ENCODE measurements at places on chromosomes 11 and 22.

DNA sequence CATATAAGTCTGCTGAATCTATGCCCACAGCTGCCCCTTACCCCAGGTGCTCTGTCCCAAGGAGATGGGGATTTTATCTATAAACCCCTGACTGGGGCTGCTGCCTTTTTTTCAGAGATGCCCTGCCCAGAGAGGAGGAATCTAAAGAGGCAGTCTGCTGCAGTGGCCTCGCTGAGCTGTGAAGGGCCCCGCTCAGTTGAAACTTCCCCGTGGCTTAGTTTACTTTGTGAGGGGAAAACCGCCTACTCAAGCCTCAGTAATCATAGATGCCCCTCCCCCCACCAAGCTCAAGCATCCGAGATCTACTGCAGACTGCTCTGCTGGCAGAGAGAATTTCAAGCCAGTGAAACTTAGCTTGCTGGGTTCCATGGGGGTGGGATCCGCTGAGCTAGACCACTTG is 7.4 kb upstream of the SCGB1D4 start:
- DNase-seq, result no peak

GRCh38 chr11:114061681-114062049 is 2.2 kb downstream of the ZBTB16 start:
- DNase-seq, result no peak

DNA sequence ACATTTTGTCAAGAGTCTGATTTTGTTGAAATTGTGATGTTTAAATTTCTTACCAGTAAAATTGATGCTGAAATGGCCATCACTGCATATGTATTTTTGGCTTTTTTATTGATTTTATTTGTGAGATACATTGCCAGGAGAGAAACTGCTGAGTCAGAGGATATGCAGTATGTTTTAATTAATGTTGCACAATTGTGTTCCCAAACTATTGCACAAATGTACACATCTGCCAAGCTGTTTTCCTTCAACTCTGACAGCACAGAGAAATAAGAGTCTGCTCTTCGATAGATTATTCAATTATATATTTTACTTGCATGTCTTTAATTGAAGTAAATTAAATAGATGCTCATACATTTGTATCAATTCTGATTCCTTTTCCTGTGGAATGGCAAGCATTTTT is 640.2 kb upstream of the LUZP2 start:
- no peak for DNase-seq

DNA sequence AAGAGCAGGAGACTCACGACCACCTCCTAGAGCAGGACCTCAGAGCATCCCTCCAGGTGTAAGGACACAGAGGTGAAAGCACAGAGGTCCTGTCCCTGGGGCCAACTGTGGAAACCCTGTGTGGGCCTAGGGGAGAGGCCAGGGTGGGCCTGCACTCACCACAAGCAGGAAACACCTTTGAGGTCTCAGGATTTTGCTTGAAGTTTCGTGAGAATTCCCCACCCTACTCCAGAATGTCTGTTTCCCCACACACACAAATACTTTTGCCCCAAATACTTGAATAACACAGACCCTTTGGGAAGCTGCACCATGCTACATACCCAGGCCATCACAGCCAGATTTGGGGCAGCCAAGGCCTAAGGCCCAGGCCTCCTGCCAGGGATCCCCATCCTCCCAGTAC is 18.1 kb downstream of the SLC43A3 start:
- DNase-seq, result no peak

DNA sequence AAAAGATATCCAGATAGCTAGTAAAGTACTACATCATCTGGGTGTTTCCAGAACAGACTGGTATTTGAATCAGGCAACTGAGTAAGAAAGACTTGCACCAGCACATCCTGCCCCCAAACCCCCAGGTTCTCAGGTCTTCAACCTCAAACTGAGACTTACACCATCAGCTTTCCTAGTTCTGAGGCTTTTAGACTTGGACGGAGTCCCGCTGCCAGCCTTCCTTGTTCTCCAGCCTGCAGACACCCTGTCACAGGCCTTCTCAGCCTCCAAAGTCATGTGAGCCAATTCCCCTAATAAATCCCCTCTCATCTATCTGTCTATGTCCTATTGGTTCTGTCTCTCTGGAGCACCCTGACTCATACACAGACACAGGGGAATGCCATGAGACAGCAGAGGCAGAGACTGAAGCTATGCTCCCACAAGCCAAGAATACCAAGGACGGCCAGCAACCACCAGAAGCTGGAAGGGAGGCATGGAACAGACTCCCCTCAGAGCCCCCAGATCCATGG is 10.9 kb downstream of the SMCO4 start:
- no peak for DNase-seq

- DNase-seq, result no peak
Measured at GRCh38 chr11:76335842-76336241, 45.1 kb downstream of the THAP12 start.

DNA sequence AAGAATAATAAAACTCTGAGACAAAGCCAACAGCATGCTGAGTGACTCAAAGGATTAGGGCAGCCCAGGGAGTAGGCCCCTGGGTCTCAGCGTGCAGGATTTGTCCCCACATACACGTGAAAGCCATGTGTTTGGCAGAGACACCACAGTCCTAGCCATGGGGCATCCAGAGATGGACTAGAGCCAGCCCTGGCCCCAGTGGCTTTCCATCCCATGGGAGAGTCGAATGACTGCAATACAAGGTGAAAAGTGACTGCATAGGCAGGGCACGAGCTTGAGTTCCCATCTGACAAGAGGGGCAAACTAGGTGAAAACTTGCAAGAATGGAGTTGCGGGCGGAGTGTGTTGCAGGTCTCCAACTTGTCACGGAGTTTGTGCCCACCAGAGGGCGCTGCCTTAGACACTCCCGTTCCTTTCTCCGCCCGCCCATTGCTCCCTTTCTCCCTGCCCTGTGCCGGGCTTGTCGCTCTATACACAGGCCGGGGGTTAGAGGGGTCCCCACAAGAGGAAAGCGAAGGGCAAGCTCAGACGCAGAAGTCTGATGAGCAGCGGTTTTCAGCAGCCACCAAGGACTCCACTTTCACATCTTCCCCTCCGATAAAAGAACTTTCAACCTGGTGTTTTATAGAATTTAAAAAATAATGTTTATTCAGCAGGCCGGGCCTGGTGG is 24.2 kb downstream of the TSKU start:
- DNase-seq, result peak; percentile 67

DNA sequence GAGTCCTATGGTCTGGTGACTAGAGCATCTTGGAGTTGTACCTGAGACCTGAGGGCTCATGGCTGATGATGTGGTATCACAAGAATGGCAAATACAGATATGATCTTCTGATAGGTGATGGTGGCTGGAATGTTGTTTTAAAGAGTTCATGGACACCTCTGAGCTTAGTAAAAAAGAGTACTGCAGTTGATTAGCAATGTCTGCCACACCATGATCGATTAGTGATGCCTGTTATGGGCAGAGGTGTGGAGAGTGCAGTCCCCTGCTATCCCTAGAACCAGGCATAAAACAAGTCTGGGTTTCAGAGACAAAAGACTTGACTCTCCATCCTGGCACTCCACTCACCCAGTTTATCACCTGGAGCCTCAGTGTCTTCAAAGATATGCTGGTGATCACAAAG is 1.4 kb upstream of the BATF2 start:
- no peak for DNase-seq

- DNase-seq, result no peak
Measured at GRCh38 chr11:119107538-119108145, 498 bp downstream of the C2CD2L start.

GRCh38 chr11:106961048-106961447 is 57.2 kb downstream of the GUCY1A2 start:
- no peak for DNase-seq

DNA sequence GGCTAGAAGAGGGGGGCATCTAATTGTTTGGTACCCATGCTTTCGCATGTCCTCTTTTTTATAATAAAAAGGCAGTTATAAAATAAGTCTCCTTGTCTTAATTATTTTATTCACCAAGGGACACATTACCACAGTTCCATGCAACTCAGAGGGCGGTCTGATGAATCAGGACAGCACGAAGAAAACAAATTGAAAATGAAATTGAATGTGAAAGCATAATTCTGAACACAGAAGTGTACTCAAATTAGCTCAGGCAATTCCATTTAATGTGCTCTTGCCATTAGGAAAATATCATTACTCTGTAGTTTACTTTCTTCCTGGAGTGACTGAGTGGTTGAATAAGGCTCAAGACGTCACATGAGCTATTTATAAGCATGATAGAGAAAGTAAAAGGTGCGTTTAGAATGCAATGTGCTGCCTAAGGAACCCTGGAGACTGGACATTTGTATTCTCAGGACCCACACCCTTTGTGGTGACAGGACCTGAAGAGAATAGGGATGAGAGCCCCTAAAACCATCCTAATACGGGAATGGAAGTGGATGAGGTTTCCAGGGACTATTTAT is 59.6 kb downstream of the MTNR1B start:
- no peak for DNase-seq

DNA sequence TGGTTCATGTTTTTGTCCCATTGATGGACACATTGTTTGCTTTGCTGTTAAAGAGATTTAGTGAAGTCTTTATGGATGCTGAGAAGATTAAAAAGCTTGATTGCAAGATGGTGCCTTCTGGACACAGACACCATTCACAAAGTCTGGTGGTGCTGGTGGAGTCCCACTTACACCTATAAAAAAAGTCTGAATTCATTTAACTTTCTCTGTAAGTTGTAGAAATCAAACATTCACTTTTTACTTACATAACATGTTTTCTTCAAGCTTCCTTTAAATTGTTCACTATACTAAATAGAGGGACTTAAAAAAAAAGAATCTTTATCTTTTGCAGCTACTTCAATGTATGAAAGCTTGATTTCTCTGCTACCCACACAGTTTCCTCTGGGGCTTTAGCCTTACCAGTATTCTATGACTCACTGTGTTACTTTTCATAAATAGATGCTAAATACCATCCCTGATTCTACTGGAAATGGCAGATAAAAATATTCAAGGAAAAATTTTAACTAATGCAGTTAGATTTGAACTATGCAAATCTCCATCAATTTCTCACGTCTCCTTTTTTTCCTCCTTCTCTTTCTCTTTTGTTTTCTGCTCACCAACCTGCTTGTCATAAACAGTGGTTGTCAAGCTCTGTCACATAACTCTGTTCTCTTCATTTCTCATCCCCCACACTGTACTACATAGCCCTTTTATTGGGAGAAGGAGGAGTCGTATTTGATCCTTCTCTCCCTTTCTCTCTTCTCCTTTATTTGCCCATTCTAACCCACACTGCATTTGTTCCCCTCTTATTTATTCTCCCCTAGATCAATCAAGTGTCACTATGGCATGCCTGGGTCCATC is 89.7 kb downstream of the FAM76B start:
- no peak for DNase-seq

- DNase-seq, result no peak
Measured at GRCh38 chr22:27454807-27455450, 346.6 kb downstream of the MN1 start.

- no peak for DNase-seq
Measured at GRCh38 chr11:17894929-17895658, 117.8 kb downstream of the SERGEF start.

GRCh38 chr11:34987617-34988016 is 71.2 kb downstream of the PDHX start:
- no peak for DNase-seq

GRCh38 chr11:69130654-69131053 is 25.1 kb upstream of the SMIM38 start:
- DNase-seq, result no peak

DNA sequence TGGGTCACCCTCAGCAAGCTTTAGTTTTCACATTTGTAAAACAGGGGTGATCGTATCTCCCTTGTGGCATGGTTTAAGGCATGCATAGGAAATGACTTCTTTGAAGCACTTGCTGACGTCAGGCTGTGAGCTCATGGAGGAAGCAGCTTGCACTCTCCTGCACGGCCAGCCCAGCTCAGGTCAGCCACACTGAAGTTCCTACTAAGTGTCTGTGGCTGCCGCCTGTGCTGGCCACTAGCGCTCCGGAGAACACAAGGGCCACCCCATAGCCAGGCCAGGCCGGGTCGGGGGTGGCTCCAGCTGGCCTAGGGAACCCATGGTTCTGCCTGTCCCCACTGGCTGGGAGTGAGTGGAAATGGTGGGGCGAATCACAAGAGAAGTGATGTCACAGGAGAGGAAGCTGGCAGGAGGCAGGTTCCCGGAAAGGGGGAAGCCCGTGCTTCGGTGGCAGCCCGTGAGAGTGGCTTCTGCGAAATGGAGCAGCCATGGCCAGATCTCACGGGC is 28.2 kb downstream of the KCTD17 start:
- peak; percentile 65 for DNase-seq

GRCh38 chr11:8720352-8720751 is 37.8 kb downstream of the RPL27A start:
- no peak for DNase-seq

DNA sequence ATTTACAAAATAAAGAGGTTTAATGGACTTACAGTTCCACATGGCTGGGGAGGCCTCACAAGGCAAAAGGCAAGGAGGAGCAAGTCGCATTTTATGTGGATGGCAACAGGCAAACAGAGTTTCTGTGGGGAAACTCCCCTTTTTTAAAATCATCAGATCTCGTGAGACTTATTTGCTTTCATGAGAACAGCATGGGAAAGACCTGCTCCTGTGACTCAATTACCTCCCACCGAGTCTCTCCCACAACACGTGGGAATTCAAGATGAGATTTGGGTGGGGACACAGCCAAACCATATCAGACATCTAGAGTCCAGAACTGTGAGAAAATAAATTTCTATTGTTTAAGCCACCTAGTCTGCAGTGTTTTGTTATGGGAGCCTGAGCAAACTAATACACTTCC is 80.8 kb downstream of the ME3 start:
- no peak for DNase-seq

- no peak for DNase-seq
Measured at GRCh38 chr22:34834059-34834458, 231.9 kb upstream of the ISX start.

DNA sequence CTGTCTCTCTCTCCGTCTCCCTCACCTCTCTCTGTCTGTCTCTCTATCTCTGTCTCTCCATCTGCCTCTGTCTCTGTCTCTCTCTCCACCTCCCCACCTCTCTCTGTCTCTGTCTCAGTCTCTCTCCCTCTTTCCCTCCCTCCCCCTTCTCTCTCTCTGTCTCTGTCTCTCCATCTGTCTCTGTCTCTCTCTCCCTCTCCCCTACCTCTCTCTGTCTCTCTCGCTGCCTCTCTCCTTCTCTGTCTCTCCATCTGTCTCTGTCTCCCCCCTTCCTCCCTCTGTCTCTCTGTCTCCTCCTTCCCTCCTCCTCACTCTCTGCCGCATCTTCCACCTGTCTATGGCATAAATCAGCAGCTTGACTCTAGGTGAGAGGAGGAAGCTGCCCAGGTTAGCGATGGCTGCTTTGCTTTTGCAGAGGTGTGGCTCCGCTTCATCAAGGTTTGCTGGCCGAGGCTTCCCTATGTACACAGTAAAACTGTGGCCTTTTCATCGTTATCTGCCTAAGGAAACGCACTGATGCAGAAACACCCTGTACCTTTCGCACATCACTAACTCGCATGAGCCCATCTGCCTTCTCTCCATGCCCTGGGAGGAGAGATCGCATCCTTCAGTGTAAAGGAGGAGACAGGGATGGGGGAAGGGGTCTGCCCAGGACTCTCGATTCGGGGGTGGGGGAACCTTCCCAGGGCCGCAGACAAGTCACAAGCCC is 44.5 kb downstream of the ANO1 start:
- DNase-seq, result no peak

DNA sequence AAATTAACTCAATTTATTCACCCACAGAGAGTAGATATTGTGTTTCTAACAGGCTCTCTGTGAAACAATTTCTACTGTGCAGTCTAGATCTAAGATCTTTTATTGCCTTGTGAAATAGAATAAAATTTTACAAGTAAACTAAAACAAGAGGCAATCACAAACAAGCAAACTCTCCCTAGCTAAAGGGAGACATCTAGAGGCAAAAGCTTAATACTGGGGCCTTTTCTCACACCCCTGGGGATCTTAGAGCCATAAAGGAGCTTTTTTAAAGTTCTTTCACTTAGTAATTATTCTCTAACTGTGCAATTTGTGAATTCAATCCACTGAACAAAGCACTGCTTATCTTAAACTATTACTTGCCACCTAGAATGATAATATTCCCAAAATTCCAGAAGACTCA is 19.7 kb downstream of the ALG9 start:
- no peak for DNase-seq
